ENCODE measurements at places on chromosomes 6 and 20.

DNA sequence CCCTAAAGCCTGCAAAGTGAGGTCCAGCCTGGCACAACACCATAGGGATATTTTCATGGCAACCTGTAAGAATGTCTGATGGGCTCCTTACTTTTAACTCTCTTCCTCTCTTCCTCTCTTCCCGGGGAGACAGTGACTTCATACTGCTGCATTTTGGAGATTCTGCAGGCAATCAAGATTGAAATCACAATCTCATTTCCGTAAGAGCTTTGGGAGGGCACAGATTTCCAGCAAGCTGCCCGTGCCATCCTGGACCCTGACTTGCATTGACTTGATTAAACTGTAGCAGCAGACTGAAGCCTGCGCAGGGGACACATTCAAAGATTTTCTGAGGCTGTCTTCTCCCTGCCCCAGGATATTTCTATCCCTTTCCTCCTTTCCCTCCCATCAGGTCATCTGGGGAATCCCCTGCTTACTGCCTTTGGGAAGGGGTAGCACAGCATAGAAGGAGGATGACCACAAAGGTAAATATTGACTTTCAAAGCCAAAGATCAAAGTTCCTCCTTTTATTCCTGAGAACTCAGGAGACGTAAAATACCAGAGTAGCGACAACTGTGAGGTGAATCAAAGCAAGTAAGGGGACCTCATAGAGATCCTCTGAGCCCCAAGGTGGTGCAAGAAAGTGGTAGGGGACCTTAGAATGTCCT is 504.0 kb upstream of the ARID1B start:
- no peak for DNase-seq

DNA sequence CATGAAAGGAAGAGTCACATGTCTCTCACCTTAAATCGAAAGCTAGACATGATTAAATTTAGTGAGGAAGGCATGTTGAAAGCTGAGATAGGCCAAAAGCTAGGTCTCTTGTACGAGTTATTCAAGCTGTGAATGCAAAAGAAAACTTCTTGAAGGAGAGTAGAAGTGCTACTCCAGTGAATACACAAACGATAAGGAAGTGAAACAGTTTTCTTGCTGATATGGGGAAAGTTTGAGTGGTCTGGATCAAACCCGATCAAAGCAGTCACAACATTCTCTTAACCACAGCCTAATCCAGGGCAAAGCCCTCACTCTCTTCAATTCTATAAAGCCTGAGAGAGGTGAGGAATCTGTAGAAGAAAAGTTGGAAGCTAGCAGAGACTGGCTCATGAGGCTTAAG is 1.9 kb upstream of the TPD52L1 start:
- no peak for DNase-seq

DNA sequence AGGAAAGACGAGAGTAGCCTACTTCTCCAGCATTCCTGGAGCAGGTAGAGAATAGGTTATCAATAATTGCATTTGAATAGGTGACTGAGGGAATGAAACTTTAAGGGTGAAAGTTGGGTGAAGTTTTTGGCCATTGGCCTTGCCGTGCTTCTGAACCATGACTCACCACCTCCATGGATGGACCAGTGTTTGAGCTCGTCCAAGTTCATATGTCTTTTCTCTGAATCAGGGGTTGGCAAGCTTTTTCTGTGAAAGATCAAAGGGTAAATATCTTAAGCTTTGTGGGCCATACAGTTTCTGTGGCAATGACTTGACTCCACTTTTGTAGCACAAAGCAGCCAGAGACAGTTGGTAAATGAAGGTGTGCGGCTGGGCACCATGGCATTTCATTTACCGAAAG is 31.8 kb downstream of the SNRNP48 start:
- no peak for DNase-seq

GRCh38 chr6:27176096-27176495 is 71.4 kb upstream of the PRSS16 start:
- no peak for DNase-seq

- no peak for DNase-seq
Measured at GRCh38 chr20:57891014-57891413, 181.2 kb upstream of the PMEPA1 start.

Data from stimulated activated naive CD4-positive, alpha-beta T cell (primary cell).